ENCODE measurements at places on chromosomes 13 and 19.

GRCh38 chr13:112881656-112882554 lies 87.1 kb upstream of the MCF2L start:
- DNase-seq, result no peak

GRCh38 chr19:21749090-21749489 lies 18.3 kb downstream of the ZNF100 start:
- no peak for DNase-seq

DNA sequence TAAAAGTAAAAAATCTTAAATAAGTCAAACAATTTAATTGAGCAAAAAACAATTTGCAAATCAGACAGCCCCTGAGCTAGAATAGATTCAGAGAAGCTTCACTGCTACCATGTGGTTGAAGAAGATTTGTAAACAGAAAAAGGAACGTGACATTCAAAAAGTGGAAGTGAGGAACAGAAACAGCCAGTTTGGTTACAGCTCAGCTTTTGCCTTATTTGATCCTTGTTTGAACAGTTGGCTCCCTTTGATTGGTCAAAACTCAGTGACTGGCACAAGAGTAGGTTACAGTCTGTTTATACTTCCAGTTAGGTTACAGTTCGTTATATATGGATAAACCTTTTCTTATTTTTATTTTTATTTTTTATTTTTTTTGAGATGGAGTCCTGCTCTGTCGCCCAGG lies 5.8 kb downstream of the ZNF221 start:
- no peak for DNase-seq

DNA sequence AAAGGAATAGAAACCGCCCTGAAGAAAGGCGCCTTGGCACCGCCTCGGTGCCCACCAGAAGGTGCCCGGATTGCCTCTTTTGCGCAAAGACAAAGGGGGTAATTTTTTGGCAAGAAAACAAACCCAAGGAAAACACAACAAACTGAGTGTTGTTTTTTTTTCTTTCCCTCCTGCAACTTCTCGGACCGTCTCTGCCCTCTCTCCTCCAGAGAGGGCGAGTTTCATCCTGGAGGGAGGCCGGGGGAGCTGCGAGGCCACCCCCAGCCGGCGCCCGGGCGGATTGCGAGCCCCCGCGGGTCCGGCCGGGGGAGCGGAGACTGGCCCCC lies 2.3 kb downstream of the ZNF536 start:
- no peak for DNase-seq
